ENCODE measurements at places on chromosomes 2 and 18. TPM values are rescaled to one million over a fixed set of nuclear protein-coding genes. Genes with fewer than 3 reads are reported as not detected.

Gene CENPA
- total RNA-seq: not detected

Gene BCL11A
- 17.4 TPM for total RNA-seq

Gene TRIM54
- not detected for total RNA-seq

Gene KIF1A
- total RNA-seq: 6.7 TPM

Gene FSHR
- total RNA-seq: not detected

Gene ADCYAP1
- 1.7 TPM for total RNA-seq

Gene MTIF2
- 15.0 TPM for total RNA-seq

Gene FAM161A
- total RNA-seq: 4.1 TPM

DNA sequence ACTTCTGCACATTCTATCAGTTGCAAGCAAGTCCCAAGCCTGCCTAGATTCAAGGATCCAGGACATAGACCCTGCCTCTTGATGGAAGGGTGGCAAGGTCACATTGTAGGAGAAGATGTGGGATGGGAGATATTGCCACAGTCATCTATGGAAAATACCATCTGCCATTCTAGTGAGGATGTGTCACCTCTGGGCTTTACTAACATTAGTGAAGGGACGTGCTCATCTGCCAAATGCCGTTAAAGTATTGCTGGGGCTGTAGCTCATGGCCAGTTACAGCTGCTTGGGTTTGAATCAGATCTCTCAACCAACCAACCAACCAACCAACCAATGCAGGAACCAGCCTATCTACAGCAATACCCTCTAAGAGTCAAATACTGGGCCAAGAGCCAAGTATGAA, 49.0 kb downstream of the E2F6 start:
- no peak for DNase-seq

DNA sequence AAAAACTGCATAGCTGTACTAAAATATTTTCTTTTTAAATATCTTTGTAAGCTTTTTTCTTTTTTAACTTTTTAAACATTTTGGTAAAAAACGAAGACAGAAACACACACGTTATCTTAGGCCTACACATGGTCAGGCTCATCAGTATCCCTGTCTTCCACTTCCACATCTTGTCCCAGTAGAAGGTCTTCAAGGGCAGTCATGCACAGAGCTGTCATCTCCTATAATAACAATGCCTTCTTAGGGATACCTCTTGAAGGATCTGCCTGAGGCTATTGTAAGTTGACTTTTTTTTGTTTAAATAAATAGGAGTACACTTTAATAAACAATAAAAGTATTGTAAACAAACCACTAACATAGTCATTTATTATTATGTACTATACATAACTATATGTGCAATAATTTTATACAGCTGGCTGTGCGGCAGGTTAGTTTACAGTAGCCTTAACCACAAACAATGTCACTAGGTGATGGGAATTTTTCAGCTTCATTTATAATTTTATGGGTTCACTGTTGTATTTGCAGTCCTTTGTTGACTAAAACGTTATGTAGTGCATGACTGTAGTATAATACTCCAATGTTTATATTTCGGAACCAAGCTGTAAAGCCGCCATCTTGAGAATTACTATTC, 124.4 kb downstream of the MAP4K4 start:
- no peak for DNase-seq

GRCh38 chr2:237894986-237895543, 35.6 kb downstream of the RAMP1 start:
- peak; percentile 66 for DNase-seq

GRCh38 chr2:83782122-83782521, 677.0 kb downstream of the SUCLG1 start:
- DNase-seq: no peak

GRCh38 chr18:58172031-58172430, 128.0 kb downstream of the NEDD4L start:
- no peak for DNase-seq

DNA sequence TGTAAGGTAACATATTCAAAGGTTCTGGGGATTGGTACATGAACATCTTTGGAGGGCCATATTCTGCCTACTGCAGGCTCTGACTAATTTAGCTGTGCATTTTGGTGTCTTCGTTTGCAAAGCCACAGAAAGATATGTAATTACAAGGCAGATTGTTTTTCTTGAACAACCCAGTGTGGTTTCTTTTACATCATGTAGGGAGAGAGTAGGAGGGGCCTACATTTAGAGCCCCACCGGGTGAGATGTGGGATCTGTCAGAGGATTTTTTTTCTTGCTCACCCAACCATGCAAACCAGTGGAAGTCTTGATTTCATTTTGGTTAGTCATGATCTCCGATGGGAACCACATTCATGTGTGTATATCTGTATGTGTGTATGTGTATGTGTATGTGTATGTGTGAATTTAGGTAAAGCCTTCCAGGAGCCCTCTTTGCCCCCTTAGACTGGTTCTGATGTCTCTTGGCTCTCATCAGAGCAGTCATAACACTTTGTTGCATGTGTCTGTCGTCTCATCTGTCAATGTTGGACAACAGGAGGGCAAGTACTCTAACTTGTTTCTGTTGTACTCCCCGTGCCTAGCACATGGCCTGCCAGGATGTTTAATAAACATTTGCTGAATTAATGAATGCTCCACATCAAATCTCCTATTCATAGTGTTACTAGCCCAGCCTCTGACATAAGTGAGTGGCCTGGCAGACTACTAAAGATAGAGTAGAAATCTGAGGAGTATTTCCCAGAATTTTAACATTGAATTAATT, 239.9 kb downstream of the MTX2 start:
- no peak for DNase-seq

- no peak for DNase-seq
Observed at GRCh38 chr2:10058251-10059015, 15.1 kb downstream of the KLF11 start.

- DNase-seq: no peak
Observed at GRCh38 chr2:150690261-150690660, 202.8 kb upstream of the RND3 start.

- DNase-seq: no peak
Observed at GRCh38 chr2:108971661-108972566, 17.1 kb downstream of the EDAR start.

- no peak for DNase-seq
Observed at GRCh38 chr18:26190506-26190905, 35.7 kb upstream of the TAF4B start.

GRCh38 chr2:161847910-161848309, 223.7 kb downstream of the SLC4A10 start:
- DNase-seq: no peak

- no peak for DNase-seq
Observed at GRCh38 chr2:41116106-41116797, 664.4 kb upstream of the SLC8A1 start.

GRCh38 chr2:135743860-135744259, 2.2 kb downstream of the UBXN4 start:
- DNase-seq: no peak

- peak; percentile 94 for DNase-seq
Observed at GRCh38 chr2:218398437-218399390, 954 bp upstream of the CTDSP1 start.

DNA sequence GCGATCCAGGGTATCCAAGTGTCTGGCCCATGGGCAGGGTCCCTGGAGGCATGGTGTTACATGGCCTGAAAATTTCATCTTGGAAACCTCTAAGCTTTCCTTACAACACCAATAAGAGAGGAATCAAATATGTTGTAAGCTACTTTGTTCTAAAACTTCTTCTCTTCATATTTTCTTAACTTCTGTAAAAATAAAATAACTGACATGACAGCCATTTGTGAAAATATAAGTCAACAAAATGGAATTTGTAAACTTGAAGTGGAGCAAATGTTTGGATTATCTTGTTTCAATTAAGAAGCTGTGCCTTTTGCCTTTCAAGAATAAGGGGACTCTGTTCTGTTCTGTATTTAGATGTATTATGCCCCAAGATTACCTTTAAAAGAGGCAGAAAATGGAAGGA, 319.7 kb downstream of the LPIN1 start:
- DNase-seq: no peak

- no peak for DNase-seq
Observed at GRCh38 chr18:44130376-44130942, 550.2 kb upstream of the SETBP1 start.

GRCh38 chr2:210207929-210208328, 17.3 kb downstream of the ACADL start:
- no peak for DNase-seq

- DNase-seq: peak; percentile 56
Observed at GRCh38 chr2:239318151-239318611, 82.6 kb downstream of the HDAC4 start.

DNA sequence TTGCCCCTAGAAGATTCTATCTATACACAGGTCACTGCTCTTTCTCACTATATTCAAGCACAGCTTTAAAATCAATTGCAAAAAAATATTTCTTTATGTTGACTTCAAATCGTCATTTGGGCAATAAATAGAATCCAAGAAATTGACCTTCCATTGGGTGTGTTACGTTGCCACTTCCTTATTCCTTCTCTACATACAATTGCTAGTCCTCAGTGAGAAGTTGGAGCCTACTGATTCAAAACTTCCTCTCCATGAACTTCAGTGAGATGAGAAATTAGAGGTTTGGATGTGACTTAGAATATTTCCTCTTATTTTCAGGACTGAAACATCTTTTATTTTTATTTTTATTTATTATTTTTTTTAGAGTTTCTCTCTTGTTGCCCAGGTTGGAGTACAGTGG, 40.3 kb downstream of the PMAIP1 start:
- no peak for DNase-seq

GRCh38 chr2:214103276-214104001, 307.4 kb upstream of the VWC2L start:
- DNase-seq: no peak

GRCh38 chr2:176747928-176748327, 464.7 kb upstream of the HNRNPA3 start:
- DNase-seq: no peak

DNA sequence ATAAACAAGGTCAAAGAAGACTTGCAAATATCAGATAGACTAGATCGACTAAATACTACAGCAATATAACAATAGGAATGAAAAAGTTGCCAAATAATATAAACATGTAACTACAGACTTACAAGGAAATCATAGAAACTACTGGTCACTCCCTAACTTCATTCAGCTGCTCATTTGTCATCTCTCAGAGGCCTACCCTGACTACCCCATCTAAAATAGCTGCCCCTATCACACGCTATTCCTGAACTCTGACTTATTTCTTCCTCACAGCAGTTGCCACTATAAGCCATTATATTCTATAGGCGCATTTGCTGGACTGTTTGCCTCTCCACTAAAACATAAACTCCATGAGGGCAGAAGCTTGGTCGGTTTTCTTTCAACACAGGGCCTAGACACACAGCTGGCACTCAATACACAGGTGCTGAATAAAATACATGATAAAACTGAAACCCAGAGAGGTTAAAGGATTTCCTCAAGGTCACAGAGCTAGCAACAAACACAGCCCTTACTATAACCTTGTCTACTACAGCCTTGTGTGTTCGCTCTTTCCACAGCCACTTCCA, 1.8 kb downstream of the STRN start:
- DNase-seq: no peak

- peak; percentile 73 for DNase-seq
Observed at GRCh38 chr2:64203858-64204632, 59.8 kb upstream of the PELI1 start.

DNA sequence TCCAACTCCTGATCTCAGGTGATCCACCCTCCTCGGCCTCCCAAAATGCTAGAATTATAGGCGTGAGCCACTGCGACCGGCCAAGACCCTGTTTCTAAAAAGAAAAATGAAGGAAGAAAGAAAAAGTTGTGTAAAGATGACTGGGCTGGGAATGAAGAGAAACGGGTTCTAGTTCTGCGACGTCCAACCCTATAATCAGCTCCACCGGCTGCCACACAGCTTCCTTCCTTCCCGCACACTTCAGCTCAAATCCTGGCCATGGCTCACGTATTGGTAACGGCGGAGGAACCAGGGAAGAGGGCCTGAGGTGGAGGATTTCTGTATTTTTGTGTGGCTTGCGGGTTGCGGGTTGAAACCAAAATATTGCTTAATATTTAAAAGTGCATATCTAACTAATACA, 88.1 kb downstream of the MYL12B start:
- no peak for DNase-seq

- no peak for DNase-seq
Observed at GRCh38 chr2:226208726-226209125, 590.9 kb downstream of the IRS1 start.

Data from sigmoid colon (tissue), 7 donors.